CD4-positive, alpha-beta T cell treated with Interferon gamma for 1 hour (primary cell): ENCODE measurements at places on chromosomes 2 and 18.

DNA sequence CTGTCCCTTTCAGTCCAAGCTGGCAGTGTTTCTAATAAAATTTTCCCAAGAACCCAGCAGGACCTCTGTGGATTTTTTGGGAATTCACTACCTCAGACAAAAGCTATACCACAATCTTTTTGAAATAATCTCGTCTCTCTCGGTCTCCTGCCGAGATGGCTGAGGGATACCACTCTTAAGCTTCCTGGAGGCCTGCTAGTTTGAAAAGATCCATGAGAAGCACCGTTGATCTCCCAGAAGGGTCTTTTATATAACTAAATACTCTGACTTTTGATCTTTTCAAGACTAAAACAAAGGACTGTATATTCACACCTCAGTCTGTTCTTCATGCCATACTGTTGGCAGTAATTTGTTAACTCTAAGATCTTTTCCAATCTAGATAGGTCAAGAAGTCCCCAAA lies 141.7 kb downstream of the UPP2 start:
- no peak for DNase-seq

DNA sequence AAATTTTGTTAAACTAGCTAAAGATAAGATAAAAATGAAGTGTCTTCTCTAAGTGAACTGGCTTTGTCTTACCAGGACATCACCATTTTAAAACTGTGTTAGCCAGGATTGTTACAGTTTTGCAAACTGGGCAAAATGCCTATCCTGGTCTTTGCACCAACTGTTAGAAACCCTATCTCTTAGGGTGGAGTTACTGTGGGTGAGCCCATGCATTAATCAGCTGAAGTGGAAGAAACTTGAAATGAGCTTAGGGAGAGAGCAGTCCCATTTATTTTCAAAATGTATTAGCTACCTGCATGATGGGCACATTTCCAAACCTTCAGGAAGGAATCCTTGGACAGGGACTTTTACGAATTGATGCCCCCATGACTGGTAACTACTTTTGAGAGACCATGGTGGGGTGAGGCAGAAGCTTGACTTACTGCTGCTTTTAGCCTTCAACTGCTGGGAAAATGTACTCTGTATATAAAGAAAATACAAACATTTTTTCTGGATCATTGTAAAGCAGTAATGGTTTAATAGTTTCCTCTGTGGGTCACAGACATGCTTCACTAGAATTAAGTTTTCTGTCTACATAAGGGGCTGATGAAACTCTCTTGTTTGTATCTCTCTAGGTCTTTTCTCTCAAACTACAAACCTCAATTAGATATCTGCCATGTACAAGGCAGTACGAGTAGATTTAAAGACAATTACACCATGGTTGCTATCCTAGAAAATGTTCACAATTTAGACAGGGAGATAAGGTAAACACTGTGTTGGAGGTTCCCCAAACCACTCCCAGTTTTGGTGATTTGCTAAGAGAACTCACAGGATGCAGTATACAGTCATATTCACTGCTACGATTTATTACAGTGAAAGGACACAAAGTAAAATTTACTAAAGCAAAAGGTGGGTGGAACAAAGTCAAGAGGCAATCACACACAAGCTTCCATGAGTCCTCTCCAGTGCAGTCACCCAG lies 321.4 kb upstream of the MMADHC start:
- no peak for DNase-seq

DNA sequence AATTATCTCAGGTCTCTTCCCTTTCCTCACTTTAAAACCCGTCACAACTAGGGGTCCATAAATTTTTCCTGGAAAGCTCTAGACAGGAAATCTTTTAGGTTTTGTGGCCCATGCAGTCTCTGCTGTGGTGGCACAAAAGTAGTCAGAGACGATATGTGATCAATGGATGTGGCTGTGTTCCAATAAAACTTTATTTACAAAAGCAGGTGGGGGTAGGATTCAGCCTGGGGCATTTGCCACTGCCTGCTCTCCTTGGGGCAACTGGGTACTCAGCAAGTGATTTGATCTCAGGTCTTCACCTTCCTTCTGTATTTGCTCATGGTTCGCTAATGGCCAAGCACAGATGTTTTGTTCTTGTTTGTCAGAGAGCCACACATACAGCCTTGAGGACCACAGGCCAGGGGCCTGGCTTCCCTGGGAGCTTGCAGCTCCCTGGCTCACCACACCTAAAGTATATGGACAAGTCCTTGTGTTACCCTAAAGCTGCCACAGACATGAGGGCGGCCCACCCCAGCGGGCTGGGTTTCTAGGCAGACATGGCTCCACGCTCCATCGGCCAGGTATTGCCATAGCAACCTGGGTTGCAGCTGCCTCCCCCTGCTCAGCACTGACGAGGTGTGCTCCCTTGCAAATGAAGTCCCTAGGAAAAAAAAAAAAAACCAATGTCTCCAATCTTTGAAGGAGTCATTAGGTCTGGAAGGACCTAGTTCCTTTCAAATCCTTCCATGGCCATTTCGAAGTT lies 89.7 kb upstream of the YWHAQ start:
- DNase-seq = no peak

- no peak for DNase-seq
Measured at GRCh38 chr18:12744103-12744502, 41.3 kb downstream of the PSMG2 start.

GRCh38 chr2:151827564-151828142 lies 568 bp downstream of the ARL5A start:
- DNase-seq = peak; percentile 6

DNA sequence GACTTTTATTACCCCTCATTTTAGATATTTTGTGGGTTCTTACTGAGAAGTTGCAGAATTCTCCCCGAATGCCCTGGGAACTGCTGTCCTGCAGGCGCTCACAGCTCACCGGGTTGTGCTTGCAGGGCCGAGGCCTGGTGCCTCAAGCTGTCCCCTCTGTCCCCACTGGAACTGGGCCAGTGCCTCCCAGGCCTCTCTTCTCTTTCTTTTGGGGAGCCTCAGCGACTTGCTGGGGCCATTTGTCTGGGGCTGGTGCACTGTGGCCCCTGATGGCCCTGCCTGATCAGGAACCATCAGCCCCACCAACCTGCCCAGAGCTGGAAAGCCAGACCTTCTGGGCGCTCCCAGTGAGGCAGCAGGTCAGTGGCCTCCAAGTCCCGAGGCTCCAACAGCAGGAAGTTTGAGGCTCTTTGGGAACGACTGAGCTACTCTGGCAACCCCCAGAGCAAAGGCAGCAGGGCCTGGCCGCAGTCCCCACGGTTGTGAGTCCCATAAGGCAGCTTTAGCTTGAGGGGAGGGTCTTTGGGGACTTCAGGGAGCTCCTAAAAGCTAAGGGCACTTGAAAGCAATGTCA lies 14.7 kb upstream of the NEU4 start:
- DNase-seq = no peak

GRCh38 chr2:127067620-127068350 lies 39.2 kb downstream of the BIN1 start:
- DNase-seq = peak; percentile 61

DNA sequence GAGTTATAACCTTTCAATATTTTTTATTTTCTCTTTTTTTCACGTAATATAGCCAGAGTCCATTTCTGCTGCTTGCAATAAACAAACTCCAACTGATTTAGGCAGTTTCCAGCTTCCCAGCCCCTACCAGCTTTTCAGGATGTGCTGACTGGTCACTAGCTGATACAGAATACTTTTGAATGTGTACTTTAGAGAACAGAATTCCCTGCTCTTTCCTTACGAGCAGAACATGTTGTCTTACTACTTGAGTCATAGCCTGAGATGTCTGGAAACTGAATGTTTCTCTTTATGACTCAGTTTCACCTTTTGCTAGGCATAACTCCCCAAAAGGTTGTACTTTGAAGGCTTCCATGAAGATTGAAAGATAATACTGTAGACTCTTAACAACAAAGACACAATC lies 44.5 kb upstream of the KCNE4 start:
- no peak for DNase-seq

DNA sequence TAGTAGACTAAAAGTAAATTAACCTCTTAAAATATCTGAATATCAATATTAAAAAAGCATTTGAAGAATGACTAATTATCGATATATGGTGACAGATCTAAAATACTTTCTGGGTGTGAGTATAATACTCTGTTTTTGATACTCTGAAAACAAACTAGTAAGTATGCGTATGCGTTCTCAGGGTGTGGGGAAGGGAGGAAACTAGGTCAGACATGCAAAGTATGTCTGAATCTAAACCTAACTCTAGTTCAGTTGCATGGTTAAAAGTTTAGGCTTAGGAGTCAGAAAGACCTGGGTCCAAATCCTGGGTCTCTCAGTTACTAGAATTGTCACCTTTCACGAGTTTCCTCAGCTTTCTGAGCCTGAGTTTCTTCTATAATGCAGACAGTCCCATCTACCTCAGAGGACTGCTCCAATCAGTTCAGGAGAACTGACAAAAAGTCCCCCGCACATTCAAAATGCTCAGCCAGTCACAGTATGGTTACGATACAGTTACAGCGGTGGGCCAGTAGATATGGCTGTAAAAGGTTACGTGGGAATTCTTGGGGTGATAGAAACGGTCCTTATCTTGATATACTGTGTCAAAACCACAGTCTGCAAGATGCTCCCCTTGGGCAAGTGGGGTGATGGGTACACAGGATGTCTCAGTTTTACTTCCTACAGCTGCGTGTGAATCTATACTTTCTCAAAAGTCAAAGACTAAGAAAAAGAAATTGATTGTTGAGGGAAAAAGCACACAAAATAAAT lies 29.2 kb downstream of the UNC50 start:
- peak; percentile 42 for DNase-seq

- DNase-seq = no peak
Measured at GRCh38 chr2:221779614-221780067, 207.5 kb upstream of the EPHA4 start.

GRCh38 chr18:63186520-63187222 lies 132.9 kb downstream of the BCL2 start:
- DNase-seq = no peak

DNA sequence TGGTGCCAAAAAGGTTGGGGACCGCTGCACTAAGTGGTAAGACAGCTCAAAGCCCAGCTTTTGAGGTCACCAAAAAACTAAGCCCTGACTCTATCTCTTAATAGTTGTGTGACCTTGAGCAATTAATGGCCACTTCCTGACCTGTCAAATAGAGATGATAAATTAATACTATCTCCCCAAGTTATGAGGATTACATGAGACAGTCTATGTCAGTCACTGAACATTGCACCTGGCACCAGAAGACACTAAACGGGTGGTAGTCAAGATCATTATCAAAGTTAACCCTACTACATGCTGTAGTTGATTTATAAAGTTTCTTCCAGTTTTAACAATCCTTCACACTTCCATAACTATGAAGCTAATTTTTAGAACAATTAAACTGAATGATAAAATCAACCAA lies 36.5 kb downstream of the STPG4 start:
- DNase-seq = no peak

DNA sequence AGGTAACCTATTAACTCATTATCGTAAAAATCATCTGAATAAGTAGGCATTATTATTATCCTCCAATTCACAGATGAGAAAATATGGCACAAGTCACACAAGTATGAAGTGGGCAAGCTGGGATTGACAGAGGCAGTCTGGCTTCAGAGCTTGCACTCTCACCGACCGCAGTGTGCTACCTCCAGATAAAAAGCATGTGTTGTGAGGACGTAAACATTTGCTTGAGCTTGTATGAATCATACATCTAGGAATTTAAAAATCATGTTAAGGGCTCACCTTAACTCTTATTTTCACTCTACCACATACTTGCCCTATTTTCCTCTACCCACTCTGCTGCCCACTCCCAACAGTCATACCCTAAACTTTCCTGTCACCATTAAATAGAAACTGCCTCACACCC lies 65.3 kb upstream of the AMMECR1L start:
- no peak for DNase-seq

GRCh38 chr2:221833966-221834365 lies 261.9 kb upstream of the EPHA4 start:
- no peak for DNase-seq

DNA sequence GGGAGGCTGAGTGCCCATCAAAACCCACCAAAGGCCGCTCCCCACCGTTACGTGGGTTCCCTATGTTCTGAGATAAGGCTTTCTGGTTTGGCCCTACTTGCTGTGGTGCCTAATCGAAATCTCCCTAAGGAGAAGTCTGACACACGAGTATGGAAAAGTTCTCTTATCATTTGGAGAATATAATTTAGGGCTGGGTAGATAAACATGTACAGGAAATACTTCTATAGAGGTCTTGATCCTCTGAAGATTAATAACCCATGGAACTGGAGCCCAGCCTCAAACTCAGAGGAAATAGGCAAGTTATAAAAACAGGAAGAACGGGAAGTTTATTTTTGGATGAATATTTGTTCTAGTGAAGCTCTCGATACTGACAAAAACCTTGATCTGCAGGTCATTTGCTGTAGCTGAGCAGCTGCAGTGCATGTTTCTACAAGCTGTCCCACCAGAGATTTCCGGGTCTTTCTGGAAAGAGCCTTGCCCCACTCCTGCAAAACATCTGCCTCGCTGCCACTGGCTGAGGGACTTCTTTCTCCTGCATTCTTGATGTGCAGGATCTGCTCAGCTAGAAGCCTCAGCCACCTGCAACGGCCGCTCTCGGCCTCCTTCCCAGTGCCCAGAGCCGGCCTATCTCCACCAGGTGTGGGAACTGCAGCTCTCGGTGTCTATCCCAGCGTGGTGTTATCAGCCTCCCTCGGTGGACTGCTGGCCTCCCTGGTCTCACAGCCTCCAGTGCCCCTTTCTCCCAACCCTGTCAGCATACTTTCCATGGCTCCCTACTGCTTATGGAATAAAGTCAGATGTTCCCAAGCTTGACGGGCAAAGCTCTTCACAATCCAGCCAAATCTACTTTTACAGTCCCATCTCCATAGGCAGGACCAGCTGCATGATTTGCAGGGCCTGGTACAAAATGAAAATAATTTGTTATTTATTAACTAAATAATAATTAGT lies 48.6 kb downstream of the SPRED2 start:
- DNase-seq = no peak

DNA sequence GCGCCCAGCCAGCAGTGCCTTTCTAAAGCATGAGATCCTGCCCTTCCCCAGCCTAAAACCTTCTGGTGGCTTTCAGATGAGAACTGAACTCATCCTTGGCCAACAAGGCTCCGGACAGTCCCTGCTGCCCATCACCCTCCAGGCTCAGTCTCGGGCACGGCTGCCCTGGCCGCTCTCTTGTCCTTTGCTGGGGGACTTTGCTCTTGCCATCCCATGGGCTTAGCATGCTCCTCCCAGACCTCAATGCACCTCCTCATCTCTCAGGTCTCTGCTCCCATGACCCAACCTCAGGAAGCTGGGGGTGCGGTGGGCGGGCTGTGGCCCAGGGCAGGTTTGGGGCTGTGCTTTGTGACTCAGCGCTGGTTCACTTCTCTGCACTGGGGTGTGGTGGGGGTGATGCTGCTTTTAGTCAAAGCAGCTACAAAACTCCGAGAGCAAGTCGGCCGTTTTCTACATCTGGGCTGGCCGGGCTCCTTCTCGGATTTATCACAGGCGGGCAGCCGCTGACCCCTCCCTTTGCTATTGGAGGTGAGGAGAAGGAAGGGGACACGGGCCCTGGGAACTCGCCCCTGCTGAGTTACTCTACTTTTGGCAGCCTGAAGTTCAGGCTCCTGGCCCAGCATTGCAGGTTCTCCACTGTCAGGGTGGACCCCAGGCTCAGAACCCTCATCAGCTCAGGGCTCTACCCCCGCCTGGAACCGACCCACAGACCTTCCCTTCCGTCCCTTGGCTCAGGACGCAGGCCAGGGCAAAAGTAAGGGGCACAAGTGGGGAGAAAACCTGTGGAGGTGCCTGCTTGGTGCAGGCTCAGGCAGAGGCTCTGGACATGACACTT lies 90.6 kb upstream of the TAF1B start:
- DNase-seq = peak; percentile 65
